ENCODE measurements at places on chromosomes 4 and X.

DNA sequence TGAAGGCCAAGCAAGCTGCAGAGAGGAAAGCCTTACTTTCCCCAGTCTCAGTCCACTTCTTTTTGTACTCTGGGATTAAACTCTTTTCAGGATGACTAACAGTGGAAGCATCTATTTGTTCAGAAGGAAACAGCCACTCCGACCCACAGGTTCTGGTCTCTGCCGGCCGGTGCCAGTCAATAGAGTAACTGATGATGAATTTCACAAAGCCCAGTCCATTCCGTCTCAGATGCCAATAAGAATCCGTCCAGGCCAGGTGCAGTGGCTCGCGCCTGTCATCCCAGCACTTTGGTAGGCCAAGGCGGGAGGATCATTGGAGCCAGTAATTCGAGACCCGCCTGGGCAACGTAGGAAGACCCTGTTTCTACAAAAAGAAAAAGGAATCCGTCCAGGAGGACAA, 58.5 kb upstream of the HELT start:
- no peak for DNase-seq

- no peak for DNase-seq
Observed at GRCh38 chr4:158080354-158080753, 92.5 kb downstream of the GASK1B start.

DNA sequence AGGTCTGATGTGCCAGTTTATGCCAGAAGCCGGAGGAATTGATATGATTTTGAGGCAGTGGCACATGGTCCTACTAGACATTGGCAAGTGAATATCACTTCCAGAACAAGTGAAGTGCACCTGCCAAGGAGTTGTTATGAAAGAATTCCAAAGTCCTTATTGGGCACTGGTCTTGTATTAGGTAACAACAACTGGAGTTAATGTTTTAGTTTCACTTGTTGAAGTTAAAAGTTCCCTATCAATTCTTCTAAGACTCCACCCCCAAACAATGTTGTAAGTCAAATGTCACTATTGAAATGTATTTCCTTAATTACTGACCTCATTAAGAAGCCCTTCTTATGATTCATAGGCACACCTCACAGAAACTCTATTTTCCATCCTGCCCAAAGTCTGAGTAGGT, 3.1 kb downstream of the TET2 start:
- DNase-seq = no peak

DNA sequence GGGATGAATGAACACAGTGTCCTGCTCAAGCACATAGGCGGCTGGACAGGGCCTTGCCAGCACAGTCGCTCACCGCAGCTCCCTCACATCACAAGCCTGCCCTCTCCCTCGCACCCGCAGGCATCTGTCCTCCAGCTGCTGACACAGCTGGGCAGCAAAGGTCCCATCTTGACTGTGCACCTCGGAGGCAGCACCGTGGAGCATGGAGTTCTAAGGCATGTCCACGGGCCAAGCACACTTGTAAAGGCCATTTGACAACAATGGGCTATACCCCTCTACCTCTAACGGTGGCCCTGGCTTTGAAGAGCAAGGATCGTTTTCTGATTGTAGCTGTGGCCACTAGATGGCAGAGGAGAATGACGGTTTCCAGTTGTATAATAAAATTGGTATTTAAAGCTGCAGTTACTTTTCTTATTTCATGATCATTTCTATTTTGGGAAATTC, 53.8 kb downstream of the APLN start:
- DNase-seq = no peak

GRCh38 chrX:81390237-81390636, 188.3 kb downstream of the SH3BGRL start:
- DNase-seq = no peak

DNA sequence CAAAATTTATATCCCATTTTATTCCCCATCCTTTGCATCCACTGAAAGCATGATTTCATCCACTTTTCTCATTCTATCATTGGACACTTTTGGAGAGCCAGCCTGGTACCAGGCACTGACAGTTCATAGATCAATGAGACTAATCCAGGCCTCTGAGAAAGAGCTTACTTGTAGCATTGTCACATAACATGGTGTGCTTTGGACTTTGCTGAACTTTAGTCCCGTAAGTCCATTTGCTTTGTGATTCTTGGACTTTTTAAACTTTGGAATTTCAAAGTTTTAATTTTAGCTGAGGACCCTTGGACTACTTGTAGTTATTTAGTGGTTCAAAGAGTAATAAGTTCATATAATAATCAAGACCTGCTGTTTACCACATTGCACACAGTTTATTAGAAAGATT, 11.5 kb downstream of the LIAS start:
- no peak for DNase-seq

DNA sequence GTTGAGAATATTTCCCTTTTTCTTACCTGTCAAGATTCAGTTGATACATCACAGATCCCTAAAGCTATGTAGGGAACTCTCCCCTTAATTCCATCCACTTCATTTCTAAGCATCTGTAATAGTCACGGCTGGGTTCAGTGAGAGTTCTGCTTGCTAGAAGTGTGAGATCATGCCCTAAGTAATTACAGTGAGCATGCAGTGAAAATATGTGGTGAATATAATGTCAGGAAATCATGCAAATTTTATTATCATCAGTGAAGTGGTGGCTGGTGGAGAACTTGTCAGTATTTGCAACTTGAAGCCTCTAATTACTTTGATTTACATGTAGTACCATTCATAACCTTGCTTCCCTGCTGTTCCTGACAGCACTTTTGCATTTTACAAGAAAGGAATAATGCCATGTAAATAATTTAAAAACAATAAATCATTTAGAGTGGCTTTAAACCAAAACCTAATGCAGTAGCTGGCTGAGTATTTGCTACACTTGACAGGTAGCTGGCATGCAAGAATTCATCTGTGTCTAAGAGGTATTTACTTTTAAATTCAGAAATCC, 28.3 kb upstream of the CFAP299 start:
- no peak for DNase-seq

DNA sequence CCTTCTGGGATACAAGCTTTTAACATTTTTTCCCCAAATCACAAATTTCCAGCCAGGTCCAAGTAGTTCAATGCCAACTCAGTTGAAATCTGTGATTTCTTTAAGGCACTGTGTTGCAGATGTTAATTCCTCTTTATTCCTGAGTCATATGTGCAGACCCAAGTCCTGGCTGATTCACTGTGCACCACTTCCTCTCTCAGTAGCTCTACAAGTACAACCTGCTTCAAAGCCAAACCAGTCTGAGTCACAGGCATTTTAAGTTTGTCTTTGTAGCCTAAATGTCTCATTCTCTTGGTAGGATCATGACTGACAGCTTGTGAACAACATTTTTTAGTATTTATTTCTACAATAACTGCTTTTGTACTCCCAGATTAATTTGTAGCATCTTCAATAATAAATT, 165.6 kb upstream of the S100G start:
- no peak for DNase-seq

DNA sequence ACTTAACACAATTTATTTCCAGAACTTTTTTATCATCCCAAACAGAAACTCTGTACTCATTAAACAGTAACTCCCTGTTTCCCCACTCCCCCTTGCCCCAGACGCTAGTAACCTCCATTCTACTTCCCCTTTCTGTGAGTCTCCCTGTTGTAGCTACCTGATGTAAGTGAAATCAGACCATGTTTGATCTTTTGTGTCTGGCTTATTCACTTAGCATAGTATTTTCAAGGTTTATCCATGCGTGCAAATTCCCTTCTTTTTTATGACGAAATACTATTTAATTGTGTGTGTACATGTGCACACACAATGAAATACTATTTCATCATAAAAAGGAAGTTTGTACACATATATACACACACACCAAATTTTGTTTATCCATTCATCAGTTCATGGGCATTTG, 5.2 kb downstream of the PKD2 start:
- DNase-seq = peak; percentile 42

GRCh38 chr4:112633477-112634235, 3.1 kb downstream of the ZGRF1 start:
- DNase-seq = peak; percentile 27

DNA sequence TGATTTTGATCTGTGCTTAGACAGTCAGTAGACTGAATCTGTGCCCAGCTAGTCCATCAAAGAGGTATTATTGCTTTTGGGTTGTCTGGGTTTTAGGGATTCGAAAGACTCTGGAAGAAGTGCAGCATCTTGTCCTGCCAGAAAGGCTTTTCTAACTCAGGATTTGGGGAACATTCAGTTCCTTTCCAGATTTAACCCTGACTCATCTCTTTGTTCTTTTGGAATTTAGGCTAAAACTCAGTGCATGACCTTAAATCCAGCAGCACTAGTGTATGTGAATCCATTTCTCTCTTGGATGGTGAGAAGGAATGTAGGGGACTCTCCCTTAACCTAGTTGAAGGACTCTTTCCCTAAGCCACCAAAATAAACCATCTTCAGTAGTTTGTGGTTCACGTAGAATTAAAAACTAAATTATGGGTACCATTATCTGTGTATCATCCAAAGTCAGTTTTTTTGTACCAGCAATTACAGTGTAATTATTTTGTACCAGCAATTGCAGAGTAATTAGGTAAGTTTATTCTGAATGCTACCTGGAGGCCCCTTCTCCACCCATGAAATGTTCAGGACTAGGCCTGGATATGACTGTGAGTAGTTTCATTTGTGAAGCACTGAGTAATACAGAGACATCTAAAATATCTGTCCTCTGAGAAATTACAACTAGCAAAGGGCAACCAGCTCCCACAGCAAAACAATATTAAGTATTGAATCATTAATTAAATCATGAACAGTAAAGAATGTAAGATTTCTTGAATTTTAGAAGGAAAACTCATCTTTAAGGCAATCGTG, 384.0 kb downstream of the TMA16 start:
- peak; percentile 10 for DNase-seq

DNA sequence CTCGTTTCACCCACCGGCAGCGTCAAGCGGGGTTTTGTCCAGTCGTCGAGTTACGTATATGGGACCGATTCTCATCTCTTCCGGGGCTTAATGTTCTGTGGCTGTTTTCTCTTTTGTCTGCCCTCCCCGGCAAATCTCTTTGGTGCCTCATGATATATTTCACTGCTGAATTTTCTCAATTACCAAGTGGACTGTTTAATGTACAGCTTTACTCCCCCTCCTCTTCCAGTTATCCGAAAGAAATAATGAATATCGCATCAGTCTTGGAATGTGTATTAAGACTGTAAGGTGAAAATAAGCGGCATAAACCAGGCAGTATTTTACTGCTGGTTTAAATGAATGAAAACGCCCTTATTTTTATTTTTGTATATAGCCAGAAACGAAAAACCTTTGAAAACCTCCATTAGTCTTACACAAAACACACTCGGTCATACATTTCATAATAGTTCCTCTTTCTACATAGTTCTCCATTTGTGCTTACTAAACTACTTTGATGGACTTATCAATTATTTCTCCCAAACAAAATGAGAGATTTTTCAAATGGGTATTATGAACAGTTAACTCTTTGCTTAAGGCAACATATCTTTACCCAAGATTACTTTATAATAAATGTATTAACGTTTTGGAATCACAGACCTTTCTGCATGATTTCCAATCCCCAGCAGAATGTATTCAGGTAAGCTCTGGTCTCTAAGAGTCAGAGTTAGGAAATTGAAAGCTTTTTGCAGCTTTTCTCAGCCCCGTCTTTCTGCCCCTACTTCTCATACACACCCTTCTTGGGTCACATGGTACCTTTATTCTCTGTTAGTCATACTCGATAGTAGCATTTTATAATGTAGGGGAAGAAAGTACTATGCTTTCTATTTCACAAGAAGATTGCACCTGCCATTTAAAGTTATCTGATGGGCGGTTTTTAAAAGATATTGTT, 979 bp downstream of the RP2 start:
- DNase-seq = peak; percentile 20

GRCh38 chr4:64781737-64782326, 372.6 kb upstream of the TECRL start:
- DNase-seq = no peak

DNA sequence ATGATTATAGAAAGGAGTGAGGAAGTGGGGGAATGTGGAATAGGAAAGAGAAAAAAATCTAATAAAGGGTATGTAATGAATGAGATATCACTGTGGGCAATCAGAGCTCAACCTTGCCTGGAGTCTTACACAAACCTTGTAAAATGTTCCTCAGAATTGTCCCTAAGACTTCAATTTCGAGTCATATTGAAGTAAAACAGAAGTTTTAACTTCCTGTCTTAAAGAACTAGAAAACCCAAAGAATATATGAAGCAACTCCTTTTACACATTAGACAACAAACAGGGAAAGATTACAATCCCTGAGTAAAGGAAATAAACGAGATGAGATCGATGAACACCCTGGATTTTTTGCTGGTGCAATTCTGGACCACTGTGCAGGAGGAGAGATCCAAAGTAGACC, 18.0 kb downstream of the CXCL2 start:
- DNase-seq = no peak

- no peak for DNase-seq
Observed at GRCh38 chr4:120227554-120227953, 160.9 kb upstream of the MAD2L1 start.

- DNase-seq = no peak
Observed at GRCh38 chrX:13607331-13607995, 38.1 kb downstream of the EGFL6 start.

DNA sequence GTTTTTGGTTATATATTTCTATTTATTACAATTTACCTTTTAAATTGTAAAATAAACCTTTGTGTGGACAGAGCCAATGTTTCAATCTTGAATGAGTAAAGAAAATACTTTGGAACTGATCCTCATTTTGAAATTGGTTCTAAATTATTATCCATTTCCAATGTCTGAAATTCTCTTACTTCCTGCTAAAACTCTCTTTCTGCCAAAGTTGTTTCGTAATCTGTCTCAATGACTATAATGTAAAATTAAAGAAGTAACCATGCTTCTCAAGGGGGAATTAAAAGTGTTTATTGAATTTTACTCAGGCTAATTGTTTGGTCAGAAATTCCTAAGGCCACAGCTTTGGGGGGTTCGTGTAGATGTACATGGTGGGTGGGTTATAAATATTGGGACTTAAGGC, 34.8 kb downstream of the YIPF6 start:
- DNase-seq = no peak

DNA sequence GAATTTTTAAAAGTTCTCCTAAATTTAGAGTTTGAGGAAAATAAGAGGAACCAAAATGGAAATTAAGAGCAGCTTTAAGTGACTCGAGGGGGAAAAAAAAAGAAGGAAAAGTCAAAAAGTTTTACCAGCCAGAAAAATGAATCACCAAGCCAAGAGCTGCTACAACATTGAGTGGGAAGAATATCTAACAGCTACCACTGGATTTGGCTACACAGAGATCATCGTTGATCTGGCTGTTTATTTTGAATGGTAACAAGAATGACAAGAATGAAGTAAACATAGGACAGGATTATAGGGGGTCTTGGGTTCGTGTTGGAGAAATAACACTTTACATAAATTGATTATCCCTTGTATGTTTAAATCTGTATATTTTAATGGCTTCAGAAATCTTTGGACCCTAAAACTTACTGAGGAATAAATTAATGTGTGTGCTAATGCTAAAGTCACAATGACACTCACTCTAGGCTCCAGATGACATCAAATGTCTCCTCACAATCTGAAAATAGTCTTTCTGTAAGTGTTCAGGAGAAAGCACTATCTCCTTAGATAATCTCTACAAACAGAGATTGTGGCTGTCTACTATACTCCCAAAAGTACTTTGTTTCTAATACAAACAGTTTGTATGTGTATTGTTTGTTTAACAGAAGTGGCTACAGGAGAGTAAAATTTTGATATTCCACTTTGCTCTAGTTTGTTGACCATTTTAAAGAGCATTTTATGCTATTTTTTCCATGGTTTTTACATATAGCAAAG, 3.1 kb upstream of the CSN3 start:
- no peak for DNase-seq

Data from GM10248 (cell line).